ENCODE measurements at places on chromosomes 11 and 22. TPM values are rescaled to one million over a fixed set of nuclear protein-coding genes. Genes with fewer than 3 reads are reported as not detected.

Gene RASD2
- total RNA-seq: not detected

Gene SLC25A18
- 2.2 TPM for total RNA-seq

Gene MCAT
- total RNA-seq: 10.3 TPM

Gene MRGPRE
- not detected for total RNA-seq

Gene HBB
- total RNA-seq: not detected

Gene MAPK11
- 62.4 TPM for total RNA-seq

Gene TRIM49
- total RNA-seq: not detected

Gene NCR3LG1
- 0.23 TPM for total RNA-seq

Gene ALDH3B1
- not detected for total RNA-seq

Gene TCN1
- not detected for total RNA-seq

Gene SNX32
- total RNA-seq: 1.2 TPM

Gene CRYBB2
- total RNA-seq: 1.9 TPM

Gene OR5P2
- total RNA-seq: 0.26 TPM

Gene LRRC56
- 2.6 TPM for total RNA-seq

Gene OR8A1
- 0.46 TPM for total RNA-seq

Gene MFRP
- total RNA-seq: 0.13 TPM

Gene PKNOX2
- 41.8 TPM for total RNA-seq

Gene POU2AF1
- not detected for total RNA-seq

Gene VPS37C
- 23.9 TPM for total RNA-seq

Gene GRK3
- 7.1 TPM for total RNA-seq

Data from endothelial cell (in vitro differentiated cells).